NCI-H1436 (cell line): ENCODE measurements at places on chromosomes 12 and 14.

DNA sequence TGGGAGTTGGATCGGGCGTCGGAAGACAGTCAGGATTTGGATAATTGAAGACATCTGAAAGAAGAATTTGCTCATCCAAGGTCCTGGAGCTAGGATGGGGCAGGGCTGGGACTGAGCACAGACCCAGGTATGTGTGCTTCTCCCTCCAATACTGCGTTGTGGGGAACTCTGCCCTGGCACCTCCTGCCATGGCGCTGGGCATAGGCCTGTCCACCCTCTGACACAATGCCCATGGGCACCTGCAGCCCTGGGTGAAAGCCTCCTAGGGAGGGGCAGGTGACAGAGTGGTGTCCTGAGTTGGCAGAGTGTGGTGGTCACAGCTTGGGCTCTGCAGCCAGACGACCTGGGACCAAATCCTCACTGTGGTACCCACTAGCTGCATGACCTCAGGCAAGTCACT, 53.3 kb downstream of the CALM1 start:
- no peak for DNase-seq

DNA sequence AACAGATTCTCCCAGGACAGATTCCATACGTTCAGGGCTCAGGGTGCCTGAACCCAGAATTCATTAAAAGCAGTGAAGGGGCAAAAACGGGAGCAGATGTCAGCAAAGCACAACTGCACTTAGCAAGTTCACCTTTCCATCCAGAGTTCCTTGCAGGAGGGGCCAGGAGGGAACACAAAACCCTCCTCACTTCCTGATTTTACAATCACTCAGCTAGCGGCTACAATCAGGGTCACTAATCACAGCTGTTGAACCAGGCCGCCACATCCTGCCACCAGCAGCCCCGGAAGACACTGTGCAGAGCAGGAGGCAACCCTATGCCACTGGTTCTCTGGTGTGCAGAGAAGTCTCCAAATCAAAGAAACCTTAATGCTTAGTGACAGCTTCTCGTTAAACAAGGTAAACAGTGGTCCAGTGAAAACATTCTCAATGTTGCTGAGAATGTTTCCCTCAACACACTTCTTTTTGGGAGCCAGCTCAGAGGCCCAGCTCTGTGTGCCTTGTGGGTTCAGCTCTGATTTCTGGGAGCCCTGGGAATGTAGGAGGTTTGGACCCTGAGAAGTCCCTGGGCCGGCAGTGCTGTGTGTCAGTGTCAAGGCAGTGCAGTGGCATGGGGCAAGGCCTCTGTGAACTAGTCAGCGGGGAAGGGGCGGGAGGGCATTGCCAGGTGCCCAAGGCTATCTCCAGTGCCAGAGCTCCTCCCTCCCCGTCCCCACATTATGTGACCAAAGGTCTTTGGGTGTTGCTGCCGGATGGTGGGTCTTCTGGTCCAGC, 54.5 kb downstream of the VCPKMT start:
- DNase-seq: no peak

- no peak for DNase-seq
Observed at GRCh38 chr12:121576851-121577391, 3.9 kb downstream of the KDM2B start.

- no peak for DNase-seq
Observed at GRCh38 chr14:93099643-93100042, 16.1 kb downstream of the ITPK1 start.

DNA sequence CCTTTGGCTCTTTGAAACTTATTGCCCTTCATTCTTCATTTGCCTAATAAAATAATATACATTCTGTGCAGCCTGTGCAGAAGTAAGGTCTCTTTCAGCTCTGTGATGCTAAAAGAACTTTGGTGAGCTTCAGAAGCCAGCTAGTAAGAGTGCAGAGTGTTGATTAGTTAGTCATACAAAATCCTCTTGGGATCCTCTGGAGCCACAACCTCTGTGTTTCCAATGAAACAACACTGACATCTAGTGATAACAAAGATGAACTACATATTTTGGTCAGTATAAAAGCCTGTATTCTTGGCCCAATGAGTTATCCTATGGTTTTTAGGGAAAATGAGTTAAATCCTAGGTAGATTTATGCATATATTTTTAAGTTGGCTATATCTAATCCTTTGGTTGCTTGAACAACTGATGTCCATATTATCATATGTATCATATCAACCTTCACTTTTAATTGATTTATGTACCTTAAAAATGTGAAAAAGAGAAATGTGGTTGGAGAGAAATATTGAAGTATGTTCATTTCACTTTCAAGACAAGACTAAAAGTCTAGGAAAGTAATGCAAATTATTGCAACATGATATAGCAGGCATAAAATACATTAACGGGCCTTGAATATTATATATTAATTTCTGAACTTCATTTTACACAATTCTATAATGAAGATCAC, 158.4 kb downstream of the KLHL28 start:
- peak; percentile 77 for DNase-seq

DNA sequence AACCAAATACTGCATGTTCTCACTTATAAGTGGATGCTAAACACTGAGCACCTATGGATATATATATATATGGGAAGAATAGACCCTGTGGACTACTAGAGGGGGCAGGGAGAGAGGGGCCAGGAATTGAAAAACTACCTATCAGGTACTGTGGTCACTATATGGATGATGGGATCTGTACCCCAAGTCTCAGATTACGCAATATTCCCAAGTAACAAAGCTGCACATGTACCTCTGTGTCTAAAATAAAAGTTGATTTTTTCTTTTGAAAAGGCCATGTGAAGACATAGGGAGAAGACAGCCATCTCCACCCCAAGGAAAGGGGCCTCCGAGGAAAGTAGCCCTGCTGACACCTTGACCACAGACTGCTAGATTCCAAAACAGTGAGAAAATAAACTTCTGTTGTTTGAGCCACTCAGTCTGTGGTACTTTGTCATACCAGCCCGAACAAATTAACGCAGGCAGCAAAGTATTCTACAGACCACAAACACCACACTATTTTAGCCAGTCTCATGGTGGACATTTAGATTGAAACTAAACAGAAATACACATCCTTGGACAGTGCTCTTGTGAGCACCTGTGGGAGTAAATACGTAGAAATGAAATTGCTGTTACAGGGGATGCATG, 197.1 kb downstream of the EFCAB11 start:
- no peak for DNase-seq

DNA sequence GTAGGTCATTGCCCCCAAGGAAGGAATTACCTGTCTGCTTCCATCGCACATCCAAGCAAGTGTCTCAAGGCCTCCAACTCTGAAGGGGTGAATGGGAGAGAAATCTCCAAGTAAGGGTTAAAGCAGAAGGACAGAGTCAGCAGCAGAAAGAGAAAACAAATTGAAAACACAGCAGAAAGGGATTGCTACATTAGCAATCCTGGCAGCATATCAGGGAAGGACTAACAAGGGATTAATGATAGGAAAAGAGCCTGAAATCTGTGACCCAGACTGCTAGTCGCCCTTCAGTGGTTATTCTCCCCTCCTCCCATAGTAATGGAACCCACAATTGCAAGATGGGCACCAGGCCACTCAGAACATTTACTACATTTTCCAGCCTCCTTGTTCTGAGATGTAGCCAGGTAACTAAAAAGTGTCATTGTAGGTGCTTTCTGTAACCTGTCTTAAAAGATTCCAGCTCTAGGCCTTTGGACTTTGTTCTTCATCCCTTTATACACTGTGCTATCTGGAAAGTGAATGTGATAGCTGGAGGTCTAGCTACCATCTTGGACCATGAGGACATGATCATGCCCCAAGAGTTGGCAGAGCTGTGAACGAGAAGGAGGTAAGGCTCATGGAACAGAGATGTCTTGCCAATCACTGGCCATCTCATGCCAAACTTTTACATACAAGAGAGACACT, 36.0 kb downstream of the MAP3K9 start:
- DNase-seq: no peak

GRCh38 chr12:124777399-124778372, 86.0 kb downstream of the SCARB1 start:
- no peak for DNase-seq

DNA sequence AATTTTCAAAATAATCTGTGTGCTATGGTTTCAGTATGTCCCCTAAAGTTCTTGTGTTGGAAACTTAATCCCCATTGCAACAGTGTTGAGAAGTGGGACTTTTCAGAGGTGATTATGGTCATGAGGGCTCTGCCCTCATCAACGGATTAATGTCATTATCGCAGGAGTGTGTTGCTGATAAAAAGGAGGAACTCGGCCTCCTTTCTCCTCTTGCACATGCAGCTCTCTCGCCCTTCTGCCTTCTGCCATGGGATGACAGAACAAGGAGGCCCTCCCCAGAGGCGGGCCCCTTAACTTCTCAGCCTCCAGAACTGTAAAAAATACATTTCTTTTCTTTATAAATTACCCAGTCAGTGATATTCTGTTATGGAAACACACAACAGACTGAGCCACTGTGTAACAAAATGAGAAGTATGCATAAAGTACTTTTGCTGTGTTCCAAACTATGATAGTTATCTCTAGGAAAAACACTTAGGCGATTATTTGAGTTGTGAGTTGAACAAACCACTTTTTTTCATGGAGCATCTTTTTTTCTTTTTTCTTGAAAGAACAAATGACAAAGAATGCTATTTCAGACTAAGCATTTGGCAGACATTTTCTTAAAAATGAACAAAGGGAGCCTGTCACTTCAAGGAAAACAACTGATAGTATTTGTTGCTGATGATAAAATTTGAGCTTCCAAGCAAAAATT, 134.8 kb upstream of the FUT8 start:
- DNase-seq: no peak

DNA sequence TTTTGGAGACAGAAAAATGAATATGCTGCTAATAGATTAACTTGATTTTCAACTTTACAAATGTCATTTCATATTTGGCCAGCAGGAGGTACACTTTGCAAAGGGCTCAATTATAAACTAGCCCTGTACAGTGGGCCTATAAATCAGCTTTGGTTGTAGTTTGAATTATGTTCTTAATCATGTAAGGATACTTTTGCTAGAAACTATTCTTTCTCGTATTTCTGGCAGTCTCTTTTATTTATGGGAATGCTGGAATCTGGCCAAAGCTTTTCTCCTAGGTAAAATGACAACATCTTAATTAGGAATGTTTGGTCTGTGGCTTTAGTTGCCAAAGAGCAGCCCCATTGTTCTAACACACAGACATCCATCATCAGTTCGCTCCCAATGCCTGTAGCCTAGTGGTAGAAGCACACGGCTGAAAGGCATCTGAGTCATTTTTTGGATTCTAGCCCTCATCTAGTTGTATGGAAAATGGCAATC, 1322.3 kb upstream of the SEL1L start:
- DNase-seq: peak; percentile 16

GRCh38 chr12:59196989-59197388, 276.7 kb upstream of the LRIG3 start:
- no peak for DNase-seq

DNA sequence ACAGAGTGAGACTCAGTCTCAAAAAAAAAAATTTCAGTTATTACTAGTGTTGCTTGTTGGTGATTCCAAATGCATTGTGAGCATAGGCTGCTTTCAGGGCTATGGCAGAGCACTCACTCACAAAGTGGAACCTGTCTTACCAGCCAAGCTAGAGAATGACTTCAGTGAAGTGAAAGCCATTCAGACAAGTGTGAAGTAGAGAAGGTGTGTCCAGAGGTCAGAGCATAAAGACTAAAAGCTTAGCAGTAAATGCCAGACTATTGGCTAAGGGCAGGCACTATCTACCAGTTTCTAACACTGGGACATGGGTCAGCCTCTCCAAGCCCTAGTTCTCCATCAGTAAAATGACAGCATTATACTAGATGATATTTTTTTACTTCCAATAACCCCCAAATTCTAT, 12.7 kb downstream of the PPP1R36 start:
- no peak for DNase-seq

DNA sequence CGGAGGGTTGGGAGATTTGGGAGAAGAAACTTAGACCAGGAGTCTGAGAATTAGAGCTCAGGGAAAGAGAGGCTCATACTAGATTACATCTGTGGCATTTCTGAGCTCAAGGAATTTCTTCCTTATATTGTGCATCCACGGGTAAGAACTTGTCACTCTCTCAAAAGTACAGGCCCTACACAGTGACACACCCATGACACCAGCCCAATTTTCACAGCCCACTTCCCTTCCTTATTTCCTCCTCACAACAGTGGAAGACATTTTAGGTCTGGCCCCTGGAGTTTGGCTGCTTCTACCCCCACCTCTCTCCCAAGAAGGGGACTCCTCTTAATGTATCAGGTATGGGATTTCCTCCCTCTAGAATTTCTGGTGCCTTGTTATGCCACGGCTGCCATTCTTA, 9.2 kb upstream of the ZNF385A start:
- DNase-seq: no peak

GRCh38 chr14:96206461-96206860, 1.8 kb downstream of the BDKRB2 start:
- no peak for DNase-seq

DNA sequence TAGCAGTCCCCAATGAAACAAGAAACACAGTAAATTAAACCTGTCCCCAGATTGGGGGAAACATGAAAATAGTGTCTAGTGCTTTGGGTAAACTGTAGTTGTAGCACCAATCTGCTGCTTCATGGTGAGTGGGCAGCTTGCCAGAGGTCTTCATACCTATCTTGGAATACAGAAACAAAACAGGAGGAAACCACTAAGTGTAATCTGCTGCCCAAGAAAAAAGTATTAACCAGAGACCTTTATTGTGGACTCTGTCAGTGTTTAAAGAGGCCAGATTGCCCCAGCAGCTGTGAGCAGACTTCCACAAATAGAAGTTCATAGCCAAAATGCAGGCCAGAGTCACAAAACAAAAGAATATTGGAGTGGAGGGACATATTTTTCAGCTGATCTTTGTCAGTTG, 2.3 kb downstream of the ISCU start:
- DNase-seq: no peak

DNA sequence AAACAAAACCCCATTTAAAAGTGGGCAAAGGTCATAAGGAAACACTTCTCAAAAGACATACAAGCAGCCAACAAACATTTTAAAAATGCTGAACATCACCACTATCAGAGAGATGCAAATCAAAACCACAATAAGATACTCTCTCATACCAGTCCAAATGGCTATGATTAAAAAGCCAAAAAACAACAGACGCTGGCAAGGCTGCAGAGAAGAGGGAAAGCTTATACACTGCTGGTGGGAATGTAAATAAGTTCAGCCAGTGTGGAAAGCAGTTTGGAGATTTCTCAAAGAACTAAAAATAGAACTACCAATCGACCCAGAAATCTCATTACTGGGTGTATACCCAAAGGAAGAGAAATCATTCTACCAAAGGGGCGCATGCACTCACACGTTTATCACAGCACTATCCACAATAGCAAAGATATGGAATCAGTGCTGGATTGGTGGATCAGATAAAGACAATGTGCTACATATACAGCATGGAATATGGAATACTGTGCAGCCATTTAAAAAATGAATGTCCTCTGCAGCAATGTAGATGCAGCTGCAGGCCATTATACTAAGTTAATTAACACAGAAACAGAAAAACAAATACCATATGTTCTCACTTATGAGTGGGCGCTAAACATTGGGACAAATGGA, 102.1 kb upstream of the DAAM1 start:
- DNase-seq: no peak

DNA sequence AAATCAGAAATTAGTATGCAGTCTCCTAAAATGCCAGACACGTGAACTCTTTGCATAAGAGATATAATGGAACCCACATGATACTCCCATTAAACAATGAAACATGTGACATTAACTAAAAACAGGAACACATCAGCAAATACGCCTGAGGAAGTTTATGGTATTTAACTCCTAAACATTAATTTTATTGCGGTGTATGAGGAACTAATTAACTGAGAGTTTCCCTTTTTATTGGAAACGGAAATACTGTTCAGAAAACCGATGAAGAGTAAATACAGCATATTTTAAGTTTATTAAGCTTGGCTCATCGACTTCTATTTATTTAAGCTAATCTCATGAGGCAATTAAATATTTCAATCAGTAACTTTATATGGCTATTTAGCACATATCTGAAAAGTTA, 290.3 kb downstream of the SOX5 start:
- DNase-seq: no peak

GRCh38 chr14:92108345-92109254, 2.2 kb upstream of the ATXN3 start:
- no peak for DNase-seq
